Activated effector memory CD4-positive, alpha-beta T cell treated with anti-CD3 and anti-CD28 coated beads, Interleukin-2, amount 50 U/mL, for 16 hours (primary cell): ENCODE measurements at places on chromosomes 7 and 10.

DNA sequence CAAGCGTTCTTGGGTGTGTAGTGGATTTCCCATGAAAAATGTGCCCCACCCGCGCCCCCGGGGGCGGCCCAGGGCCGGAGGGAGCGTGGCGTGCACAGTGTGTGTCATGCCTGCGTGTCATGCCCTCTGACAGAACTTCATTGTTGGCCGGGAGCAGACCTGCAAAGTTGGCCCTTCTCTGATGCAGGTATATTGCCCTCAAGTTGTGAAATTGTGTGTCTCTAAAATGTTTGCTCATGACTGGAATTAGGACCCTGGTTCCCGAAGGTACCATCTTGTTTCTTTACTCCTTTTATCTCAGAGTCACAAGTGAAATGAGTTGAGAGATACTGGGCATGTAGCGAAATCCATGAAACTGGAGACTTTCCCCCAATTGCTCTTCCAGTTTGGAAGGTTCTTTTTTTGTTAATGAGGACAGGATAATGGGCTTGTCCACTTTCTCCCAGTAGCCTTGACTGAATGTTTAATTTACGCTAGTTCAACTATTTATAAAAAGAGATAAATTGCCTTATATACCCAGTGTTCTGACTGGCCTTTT, 26.2 kb downstream of the ADK start:
- DNase-seq = peak; percentile 83

- no peak for DNase-seq
These were observed 73.8 kb downstream of the PAXIP1 start for GRCh38 chr7:154929006-154929726.

GRCh38 chr7:28078036-28078901, 102.3 kb downstream of the JAZF1 start:
- peak; percentile 82 for DNase-seq

DNA sequence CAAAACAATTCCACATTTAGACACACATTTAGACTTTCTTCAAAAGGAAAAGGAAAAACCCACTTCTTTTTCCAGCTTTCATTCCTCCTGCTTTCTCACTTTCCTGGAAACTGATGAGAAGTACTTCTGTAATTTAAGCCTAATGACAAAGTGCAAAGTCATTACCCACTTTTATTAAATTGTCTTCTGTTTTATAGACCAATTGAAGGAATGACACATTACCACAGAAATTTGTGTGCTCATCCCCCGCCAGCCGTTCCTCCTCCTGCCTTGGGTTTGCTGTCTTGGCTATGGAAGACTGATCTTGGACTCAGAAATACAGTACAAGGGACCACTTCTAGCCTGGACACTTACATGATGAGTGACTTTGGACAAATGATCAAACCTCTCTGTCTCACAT, 717.8 kb downstream of the SORCS3 start:
- no peak for DNase-seq

DNA sequence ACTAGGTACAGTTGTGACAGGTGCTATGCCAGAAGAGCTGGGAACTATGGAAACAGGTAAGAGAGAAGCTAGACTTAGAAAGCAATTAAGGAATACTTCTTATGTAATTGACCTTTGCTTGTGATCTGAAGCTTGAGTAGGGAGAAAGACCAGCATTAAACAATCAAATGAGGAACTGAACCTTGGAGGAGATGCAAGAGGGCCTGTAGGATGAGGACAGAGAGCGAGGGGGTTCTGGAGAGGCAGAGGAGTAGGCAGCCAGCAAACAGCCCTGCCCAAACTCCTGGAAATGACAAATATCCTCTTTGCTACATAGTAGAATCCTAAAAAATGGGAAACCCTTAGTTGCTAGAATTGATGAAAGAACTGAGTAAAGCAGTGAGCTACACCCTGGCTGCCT, 41.6 kb upstream of the FAM204A start:
- no peak for DNase-seq

- DNase-seq = no peak
These were observed 163.7 kb upstream of the CDC14C start for GRCh38 chr7:48760528-48761265.

DNA sequence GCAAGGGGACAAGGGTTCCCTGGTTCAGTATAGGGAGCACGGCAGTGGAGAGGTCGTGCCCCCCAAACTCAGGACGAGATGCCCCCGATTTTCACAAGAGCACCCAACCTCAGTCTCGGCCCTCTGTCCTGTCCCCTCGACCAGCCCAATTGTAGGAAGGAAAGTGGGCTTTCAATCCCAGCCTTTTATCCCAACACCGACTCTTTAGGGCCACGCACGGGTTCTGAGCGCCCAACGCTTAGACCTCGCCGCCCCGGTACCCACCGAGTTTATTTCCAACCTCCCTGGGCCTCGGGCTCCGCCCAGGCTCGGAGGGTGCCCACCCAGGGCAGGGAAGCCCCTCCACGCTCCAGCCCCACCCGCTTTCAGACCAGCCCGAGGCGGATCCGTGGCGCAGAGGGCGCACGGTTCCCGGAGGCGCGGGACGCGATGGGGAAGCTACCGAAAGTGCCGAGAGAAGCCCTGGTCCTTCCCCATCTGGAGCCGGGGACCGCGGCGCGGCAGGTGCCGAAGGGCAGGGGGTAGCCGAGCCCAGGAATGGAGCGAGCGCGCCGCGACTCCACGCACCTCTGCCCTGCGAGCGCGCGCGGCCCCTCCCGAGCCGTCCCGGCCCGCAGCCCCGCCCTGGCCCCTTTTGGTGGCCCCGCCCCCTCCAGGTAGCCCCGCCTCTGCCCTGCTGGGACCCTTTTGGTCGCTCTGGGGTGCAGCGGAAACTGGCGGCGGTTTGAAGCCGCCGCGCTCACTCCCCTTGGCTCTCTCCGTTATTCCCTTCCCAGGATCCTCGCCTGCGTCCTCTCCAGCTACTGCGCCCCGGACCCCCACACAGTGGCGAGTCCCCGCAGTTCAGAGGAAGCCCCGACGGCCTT, 20.4 kb downstream of the GRID2IP start:
- peak; percentile 76 for DNase-seq

- DNase-seq = no peak
These were observed 21.8 kb downstream of the PALD1 start for GRCh38 chr10:70500368-70500767.

GRCh38 chr10:24027107-24027506, 181.8 kb upstream of the KIAA1217 start:
- no peak for DNase-seq

DNA sequence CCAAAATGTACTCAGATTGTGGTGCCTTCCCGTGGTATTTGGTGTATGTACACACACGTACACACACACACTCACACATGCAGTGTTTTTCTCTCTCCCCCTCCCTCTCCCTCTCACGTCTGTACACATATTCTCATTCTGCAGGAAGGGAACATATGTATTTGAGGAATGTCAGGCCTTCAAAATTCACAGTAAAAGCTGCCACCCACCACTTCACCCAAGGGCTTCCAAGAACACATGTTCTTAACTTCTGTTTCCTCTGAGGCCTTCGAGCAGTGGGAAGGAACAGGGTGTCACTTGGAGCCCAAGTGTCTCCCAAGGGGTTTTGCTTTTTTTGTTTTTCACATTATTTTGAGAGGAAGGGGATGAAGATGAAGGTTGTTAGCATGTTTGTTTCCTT, 198.9 kb downstream of the TCF7L2 start:
- no peak for DNase-seq

- DNase-seq = no peak
These were observed 34.8 kb downstream of the BTRC start for GRCh38 chr10:101388676-101389276.

DNA sequence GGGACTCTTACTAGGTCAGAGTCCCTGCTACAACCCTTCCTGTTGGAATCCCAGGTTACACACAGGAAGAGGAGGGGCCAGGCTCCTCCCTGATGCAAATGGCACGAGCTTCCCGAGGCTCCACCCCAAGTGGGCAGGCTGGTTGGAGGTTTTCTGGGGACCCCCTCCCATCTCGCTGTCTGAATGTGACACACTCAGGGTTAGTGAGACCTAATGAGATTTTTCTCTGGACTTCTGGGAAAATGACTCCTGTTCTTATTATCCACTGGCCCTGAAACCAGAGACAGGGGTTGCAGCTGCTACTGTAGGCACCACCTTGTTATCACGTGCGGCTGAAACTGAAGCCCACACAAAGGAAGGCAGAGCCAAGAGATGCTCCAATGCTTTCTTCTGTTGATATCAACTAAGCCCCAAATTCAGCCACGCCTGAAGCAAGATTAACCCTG, 103.3 kb downstream of the FAM107B start:
- no peak for DNase-seq
